ENCODE measurements at places on chromosomes 12 and 14.

GRCh38 chr12:89920866-89921265 lies 212.2 kb upstream of the ATP2B1 start:
- no peak for DNase-seq

DNA sequence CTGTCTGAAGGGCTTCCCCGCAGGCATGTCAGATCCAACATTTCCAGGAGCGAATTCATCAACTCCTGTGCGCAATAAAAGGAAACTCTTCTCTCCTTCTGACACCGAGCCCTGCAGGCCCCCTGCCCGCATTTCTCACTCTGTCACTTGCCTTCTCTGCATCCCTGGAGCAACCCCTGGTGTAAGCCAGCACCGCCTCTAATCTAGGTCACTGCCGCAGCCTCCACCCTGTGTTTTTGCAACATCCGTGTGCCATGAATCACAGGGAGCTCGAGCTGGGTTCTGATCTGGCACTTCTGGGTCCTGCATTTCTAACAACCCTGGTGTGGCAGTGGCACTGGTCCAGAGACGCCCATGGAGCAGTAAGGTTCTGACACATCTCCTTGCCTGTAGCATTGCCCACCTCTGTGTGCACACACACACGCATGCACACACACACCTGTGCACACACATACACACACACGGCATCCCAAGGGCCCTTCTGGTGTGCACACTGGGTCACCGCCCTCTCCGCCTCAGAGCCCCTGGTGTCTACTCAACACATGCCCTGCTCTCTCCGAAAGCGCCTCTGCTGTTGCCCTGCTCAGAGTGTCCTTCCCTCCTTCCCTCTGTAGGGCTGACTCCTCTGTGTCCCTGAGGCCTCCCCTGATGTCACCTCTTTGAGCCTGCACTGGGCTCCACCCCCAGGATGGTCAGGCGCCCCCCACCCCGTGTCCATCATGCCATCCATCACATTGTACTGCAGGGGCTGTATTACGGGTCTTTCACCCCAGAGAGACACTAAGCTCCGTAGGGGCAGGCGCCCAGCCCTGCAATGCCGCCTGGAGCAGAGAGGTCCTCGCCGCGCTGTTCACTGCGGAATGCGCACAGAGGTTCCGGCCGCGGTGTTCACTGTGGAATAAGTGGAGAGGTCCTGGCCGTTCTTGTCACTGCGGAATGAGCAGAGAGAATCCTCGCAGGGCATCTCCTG lies 111.4 kb upstream of the SFSWAP start:
- DNase-seq: no peak

- DNase-seq: peak; percentile 6
Measured at GRCh38 chr14:33484264-33484663, 466.6 kb downstream of the EGLN3 start.

GRCh38 chr12:109863847-109864712 lies 16.3 kb downstream of the GLTP start:
- no peak for DNase-seq

- no peak for DNase-seq
Measured at GRCh38 chr14:99548871-99549515, 55.0 kb downstream of the CCDC85C start.

GRCh38 chr12:53676656-53677015 lies 753 bp upstream of the ATP5MC2 start:
- DNase-seq: no peak

GRCh38 chr12:64808110-64808509 lies 16.3 kb upstream of the TBC1D30 start:
- DNase-seq: no peak

GRCh38 chr14:75453817-75454434 lies 26.1 kb downstream of the JDP2 start:
- DNase-seq: no peak

- DNase-seq: no peak
Measured at GRCh38 chr12:124434354-124434753, 133.1 kb downstream of the NCOR2 start.

DNA sequence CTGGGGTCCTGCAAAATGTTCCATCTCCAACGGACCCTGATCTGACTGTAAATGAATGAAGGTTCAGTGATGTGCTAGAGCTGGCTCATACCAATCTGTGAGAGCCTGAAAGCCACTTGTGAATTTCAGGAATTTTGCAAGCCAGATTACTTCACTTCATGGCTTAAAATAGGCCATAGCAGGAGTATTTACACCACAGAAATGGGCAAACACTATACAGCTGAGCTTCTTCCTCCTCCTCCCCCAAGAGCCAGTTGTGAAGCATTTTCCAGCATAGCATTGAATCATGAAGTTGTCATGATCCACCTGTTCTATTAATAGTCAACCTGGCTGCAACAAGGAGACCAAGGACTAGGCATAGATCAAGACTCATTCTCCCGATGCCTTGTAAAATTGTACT lies 141.3 kb upstream of the RASSF8 start:
- no peak for DNase-seq

DNA sequence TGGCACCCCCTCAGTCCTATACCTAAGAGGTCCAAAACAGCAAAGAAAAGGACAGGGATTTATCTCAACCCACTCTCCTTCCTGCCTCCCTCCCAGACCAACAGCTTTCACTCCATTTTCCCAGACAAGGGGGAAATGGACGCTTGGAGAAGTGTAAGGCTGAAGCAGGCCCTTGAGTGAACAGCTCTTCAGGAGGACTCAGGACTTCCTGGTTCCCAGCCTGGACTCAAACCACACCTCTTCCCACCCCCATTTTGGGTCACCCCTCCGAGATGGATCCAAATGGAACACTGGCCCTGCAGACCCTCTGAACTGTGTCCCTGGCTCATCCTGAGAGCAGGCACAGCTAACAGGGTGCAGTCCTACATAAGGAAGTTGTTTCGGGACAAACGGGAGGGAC lies 2.7 kb downstream of the KMT2D start:
- DNase-seq: peak; percentile 2

- no peak for DNase-seq
Measured at GRCh38 chr12:131087991-131088700, 134.4 kb downstream of the ADGRD1 start.

GRCh38 chr12:68203460-68203875 lies 22.1 kb downstream of the IL26 start:
- DNase-seq: no peak

GRCh38 chr14:94601884-94602391 lies 10.3 kb upstream of the SERPINA3 start:
- DNase-seq: no peak

DNA sequence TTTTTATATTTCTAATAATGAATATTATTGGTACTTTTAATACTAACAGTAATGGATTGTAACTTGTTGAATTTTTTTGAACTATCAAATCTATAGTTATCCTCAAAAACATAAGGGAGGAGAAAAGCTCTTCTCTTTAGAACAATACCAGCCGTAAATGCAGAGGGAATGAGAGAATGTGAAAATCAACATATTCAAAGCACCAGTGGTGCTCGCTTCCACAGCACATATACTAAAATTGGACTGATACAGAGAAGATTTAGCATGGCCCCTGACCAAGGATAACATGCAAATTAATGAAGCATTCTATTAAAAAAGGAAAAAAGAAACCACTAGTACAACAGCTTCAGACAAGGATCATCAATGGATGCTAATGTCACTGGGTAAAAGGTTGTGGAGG lies 15.8 kb downstream of the R3HDM2 start:
- DNase-seq: no peak

DNA sequence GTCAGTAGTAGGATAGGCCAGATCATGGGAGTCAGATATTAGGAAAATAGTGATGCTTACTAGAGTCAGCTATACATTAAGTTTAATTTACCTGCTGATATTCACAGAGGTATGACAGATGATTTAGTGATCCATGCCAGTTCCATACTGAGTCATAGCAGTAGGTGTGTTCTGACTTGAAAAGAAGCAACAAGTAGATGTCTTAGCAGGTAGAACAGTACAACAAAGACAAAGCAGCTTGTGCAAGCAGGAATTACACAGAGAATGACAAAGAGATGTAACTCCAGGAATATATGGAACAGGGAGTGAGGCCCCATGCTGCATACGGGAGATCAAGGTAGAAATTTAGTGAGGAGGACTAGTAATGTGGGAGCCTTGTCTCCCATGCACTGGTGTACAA lies 556.9 kb downstream of the SLC16A7 start:
- no peak for DNase-seq

GRCh38 chr14:36997843-36998242 lies 174.6 kb downstream of the SLC25A21 start:
- no peak for DNase-seq

DNA sequence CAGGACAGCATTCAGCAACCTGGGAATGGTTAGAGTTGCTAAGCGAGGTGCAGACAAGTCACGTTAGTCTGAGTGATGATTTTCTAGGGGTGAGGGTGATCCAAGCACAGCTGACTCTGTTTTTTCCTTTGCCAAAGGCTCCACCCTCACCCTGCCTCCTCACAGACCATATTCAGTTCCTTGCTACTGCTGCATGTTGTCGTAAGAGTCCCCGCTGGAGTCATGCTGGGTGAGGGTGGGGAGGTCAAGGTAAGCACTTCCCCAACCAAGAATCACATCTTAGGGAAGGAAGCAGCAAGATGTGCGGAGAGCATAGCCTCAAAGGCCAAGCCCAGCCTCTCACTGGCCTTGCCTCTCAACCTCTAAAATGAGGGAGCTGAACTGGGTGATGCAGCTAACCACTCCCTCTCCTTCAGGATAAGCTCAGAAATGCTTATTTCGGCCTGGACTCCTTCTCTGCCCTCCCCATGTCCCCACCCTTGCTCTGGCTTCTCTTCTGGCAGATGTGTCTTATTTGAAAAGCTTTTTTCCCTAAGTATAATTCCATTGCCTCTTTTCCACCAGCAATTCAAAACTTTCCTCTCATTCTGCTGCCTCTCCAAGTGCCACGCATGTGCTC lies 66.9 kb upstream of the ACTN1 start:
- DNase-seq: no peak

DNA sequence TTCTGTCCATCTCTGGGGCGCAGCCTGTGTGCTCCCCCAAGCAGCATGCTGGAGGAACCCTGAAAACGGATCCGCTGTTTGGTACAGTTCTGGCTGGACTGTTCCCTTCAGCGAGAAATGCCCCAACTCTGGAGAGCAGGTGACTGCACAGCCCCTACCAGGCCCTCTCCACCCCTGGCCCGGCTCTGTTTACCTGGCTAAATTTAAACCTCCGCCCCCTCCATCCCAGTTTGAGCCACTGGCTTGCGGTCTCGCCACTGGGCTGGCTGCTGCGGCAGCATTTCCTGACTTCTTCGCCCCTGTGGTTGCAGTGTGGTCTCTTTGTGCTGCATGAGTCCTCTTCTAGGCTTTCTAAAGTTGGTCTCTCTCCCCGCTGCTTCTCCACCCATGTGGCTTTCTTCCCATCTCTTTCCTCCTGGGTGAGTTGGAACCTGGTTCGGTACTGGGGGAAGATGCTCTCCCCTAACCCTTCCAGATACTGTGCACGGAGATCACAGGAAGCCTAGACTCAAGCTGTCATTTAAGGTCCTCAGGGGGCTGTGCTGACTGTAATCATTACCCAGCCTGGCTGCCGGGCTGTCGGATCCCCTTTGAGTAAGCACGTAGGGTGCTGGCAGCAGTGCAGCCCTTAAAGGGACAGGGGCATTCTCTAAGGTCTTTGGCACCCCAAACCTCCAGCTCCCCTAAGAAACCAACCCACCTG lies 60.6 kb downstream of the FBXL14 start:
- peak; percentile 66 for DNase-seq

DNA sequence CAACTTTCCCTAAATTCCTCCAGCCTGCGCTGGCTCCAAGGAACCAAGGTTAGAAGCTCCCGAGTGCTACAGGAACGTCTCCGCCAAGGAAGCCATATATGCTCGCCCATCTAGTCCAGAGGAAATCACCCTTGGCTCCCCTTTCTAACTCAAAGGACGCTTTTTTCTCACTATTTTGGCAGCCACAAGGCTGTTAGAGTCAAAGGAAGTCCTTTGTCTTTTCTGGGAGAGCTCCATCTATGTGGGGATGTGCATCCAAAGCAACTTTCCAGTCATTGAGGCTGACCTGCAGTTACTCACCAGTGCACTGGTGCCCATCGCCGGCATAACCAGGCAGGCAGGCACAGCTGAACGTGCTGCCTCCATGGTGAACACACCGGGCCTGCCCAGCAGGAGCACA lies 37.6 kb downstream of the RTRAF start:
- no peak for DNase-seq

DNA sequence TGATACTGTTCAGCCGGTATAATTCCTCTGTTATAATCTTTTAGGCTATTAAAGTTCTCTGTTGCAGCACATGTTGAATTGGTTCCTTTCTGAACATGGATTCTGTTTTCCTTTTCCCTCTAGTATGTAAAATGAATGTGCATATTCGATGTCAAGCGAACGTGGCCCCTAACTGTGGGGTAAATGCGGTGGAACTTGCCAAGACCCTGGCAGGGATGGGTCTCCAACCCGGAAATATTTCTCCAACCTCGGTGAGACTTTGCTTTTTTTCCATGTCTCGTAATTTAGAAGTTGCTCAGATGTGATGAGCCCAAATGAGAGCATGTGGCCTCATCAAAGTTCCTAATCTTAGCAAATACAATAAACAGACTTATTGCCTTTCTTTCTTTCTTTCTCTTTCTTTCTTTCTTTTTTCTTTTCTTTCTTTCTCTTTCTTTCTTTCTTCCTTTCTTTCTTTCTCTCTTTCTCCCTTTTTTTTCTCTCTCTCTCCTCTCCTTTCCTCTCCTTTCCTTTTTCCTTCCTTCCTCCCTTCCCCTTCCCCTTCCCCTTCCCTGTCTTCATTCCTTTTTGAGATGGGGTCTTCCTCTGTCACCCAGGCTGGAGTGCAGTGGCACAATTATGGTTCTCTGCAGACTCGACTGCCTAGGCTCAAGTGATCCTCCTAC lies 131.9 kb downstream of the PRKCH start:
- DNase-seq: no peak

DNA sequence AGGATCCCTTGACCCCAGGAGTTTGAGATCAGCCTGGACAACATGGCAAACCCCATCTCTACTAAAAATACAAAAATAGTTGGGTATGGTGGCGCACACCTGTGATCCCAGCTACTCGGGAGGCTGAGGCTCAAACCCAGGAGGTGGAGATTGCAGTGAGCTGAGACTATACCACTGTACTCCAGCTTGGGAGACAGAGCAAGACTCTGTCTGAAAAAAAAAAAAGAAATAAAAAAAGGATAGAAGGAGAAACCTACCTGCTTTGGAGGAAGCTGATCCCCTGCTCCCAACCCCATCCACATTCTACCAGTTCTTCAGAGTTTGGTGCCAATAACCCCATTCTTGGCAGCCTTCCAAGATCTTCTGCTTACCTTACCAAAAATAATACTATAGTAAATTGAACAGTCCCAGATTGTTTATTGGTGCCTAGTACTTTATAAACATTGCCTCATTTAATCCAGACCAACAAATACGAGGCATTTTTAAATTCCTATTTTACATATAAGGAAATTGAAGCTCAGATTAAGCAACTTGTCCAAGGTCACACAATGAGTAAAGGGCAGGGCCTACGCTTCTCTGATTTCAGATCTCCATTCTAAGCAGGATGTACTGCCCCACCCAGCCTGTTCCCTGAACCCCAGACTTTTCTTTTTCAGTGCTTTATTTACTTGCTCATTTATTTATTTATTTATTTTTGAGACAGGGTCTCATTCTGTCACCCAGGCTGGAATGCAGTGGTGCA lies 33.2 kb upstream of the FAM222A start:
- DNase-seq: no peak

GRCh38 chr14:101027291-101027690 lies 123.8 kb upstream of the RTL1 start:
- DNase-seq: no peak
